ENCODE measurements at places on chromosomes 16 and 17.

DNA sequence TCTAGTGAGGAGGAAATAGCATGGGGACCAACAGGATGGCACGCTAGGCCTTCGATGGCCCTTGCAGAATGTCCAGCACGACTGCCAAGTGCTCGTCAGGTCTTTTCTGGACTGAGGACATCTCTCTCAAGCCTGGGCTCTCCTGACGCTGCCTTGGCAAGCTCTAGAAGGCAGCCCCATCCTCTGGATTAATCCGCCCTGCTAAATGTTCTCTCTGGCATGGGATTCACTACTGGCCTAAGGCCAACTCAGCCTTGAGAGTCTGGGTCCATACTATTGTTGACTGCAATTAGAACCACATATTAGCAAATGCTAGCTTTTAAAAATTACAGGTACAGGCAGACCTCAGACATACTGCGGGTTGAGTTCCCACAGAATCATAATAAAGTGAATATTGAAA is 2.5 kb upstream of the CEP295NL start:
- DNase-seq, result no peak

DNA sequence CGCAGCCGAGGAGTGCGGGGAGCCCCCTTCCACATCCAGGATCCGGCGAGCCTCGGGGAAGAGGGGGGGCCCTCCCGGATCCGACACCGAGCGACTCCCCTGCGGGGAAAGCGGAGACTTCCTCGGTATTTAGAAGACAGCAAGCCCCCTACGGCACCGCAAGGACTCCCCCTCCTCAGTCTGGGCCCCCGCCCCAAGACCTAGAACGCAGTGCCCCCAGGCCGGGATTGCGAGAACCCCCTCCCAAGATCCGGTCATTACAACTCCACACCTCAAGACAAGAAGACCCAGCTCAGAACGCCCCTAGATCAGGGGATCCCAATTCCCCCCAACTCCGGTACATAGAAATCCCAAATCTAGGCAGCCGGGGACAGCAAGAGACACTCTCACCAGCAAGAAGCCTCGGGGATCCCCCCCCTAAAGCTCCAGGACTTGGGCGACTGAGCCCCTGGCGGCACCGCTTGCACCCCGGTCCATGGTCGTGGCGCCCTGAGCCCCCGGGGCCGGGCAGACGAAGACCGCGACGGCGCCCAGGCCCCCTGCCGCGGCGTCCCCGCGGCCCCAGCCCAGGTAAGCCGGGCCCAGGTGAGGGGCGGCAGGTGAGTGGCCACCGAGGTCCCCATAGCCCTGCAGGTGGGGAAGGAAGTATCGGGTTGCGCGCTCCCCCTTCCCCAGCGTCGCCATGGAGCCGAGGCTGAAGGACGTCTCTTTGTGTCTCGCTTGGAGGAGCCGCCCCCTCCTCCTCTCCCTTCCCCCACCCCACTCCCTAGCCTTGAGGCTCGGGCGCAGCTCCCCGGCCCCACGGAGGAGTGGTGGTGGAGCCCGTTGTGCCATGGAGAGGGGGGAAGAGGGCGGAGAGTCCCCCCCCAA is 641 bp downstream of the SBK1 start:
- peak; percentile 66 for DNase-seq

GRCh38 chr17:13346081-13346533 is 255.6 kb downstream of the HS3ST3A1 start:
- DNase-seq, result no peak

DNA sequence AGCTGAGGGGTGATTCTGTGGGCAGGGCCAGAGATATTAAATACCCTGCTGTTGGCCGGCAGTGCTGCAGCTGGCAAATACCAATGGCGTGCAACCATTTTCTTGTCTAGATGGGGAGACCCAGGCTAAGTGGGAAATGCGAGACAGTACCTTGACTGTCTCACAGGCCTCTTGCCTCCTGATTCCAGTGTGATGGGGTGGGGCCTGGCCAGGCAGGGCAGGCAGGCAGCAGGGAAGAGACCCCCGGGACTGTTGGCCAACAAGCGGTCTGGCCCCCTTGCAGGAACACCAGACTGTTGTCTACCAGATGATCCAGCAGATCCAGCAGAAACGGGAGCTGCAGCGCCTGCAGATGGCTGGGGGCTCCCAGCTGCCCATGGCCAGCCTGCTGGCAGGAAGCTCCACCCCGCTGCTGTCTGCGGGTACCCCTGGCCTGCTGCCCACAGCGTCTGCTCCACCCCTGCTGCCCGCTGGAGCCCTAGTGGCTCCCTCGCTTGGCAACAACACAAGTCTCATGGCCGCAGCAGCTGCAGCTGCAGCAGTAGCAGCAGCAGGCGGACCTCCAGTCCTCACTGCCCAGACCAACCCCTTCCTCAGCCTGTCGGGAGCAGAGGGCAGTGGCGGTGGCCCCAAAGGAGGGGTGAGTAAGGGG is 5.7 kb upstream of the CISD3 start:
- DNase-seq, result peak; percentile 83

DNA sequence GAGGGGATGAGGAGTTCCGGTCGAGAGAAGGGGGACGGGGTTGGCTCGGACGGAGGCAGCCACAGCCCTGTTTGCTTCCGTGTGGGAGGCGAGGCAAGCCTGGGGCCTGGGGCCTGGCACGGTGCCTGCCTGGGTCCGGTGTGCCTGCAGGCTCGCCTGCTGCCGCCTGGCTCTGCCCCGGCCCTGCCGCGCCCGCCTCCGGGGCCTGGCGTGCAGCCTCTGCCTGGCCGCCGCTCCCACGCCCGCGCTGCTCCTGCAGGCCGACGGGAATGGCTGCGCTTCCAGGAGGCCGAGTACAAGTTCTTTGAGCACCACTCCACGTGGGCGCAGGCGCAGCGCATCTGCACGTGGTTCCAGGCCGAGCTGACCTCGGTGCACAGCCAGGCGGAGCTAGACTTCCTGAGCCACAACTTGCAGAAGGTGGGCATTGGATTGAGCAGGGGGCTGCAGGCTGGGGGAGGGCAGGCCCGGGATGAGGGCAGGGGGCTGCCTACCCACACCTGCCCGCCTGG is 53.1 kb downstream of the MRC2 start:
- DNase-seq, result no peak

DNA sequence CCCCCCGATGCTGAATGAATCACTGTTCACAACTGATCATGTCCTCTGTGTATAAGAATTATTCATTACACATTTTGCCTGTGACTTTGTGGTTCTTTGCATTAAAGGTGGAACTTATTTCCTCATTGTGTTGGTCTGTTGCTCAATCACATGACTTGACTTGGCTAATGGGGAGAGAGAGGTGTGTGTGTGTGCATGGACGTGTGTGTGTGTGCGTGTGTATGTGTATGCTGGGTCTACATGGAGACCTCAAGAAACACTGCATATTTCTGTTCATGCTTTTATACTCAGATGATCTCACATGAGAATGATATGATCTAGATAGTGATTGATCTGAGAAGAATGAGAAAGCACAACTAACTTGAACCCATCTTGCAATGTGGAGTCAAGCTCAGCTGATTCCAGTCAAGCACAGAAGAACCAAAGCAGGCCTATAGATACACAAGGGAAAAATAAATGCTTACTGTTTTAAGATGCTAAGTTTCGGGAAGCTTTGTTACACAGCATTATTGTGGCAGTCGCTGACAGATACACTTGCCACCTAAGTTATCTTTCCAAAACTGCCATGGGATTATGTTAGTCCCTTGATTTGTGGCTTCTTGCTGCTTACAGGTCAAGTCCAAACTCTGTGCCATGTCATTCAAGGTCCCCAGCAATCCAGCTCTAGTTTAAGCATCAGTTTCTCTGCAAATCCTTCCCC is 167.9 kb upstream of the ZFHX3 start:
- DNase-seq, result no peak

DNA sequence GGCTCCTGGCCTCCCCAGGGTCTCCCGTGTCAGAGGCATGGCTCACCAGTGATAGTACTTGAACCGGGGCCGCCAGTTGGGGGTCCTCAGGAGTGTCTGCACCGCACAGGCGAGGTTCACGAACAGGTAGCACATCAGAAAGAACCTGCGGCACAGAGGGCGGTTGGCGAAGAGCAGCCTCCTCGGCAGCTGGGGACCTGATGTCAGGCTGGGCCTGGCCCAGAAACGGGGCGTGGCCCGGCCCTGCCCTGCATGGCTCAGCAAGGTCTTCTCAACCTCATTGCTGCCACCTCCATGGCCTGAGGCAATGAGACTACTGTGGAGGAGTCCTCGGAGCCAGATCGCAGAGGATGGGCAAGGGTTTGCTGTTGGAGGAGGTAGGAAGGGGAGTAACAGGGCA is 4.1 kb upstream of the LCAT start:
- no peak for DNase-seq

DNA sequence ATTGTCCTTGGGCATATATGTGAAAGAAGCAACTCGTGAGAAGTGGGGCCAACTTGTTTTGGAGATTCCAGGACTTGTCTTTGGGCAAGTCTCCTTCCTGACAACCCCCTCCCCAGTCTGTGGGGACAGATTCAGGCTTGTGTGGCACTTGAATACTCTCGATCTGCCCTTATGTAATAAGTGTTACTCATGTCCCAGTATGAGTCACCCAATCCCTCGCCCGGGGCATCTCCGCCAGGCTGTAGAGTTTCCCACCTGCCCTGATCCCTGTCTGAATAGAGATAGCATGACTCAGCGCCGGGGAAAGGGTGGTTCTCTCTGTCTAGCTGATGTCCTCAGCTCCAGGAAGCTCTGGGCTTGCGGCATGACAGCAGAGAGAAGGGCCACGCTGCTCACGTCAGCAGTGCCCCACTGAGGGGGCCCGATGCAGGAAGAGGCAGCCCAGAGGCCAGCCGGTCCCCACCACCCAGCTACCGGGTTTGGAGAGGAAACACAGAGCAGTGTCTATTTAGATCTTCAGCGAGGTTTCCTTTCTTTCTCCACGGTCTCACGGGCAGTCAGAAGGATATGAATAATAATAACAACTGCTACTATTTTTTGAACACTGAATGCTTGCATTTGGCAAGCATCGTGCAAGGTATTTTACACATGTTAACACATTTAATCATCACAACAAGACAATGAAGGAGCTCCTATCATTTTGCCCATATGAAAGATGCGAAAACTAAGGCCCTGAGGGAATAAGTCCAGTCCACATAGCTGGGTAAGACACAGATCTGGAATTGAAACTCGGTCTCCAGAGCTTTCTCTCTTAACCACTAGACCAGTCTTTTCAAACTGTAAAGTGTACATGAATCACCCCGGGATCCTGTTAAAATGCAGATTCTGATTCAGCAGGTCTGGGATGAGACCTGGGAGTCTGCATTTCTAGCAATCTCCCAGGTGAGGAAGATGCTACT is 426.7 kb upstream of the MAF start:
- no peak for DNase-seq

DNA sequence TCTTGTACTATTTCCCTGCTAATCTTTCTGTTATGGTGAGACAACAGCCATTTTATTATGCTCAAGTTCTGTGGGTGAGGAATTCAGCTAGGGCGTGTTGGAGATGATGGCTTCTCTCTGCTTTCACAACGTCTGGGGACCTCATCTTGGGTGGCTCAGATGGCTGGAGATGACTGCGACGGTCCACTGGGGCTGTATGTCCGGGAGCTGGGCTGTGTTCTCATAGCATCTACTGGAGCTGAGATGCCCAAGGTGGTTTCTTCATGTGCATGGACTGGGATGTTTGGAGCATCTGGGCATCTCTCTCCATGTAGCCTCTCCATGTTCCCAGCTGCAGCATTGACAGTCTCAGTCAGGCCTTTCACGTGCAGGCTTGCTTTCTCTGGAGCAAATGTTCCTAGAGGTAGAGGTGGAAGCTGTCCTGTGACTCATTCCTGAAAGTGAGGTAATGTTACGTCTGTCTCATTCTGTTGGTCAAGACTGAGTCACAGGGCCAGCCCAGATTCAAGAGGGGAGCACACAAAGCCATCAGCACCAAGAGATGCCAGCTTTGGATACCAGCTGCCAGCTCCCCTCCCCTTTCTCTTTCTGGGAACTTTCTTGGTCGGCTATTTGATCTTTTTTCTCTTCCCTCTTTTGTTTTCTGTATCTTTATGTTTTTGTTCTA is 96.2 kb downstream of the RAP1GAP2 start:
- no peak for DNase-seq

DNA sequence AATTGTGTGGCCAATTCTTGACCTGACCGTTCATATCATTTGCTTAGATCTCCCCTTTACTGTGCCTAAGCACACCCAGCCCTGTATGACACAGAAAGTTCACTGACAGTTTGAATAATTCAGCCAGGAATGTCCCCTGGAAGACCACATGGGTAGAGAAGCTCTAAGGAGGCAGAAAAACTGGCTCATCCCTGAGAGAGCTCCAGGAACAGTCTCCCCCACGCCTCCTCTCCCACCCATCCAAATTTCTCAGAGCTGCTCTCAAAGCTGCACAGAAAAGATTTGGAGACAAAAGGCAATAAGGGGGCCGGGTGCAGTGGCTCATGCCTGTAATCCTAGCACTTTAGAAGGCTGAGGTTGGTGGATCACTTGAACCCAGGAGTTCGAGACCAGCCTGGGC is 11.2 kb downstream of the PRAC1 start:
- DNase-seq, result no peak

- no peak for DNase-seq
Measured at GRCh38 chr17:74852237-74853047, 7.2 kb downstream of the GRIN2C start.

- peak; percentile 87 for DNase-seq
Measured at GRCh38 chr17:34645594-34645993, 66.2 kb downstream of the TMEM132E start.

- no peak for DNase-seq
Measured at GRCh38 chr17:19709841-19710240, 6.5 kb downstream of the SLC47A2 start.

DNA sequence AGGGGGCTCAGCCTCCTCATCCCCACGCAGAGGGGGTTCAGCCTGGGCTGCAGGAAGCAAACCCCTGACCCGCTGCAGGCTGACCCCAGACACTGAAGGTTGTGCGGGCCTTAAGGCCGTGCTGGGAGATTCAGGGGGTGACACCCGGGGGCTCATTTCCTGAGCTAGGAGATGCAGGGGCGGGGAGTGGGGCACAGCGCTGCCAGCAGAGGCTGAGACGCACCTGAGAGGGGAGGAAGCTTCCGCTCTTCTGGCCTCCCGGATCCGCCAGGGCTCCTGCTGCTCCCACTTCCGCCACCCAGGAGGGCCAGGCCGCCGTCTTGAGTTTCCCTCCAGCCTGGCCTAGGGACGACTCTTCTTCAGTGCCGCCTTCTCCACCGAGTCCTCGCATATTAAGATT is 173.2 kb upstream of the FOXF1 start:
- DNase-seq, result no peak

GRCh38 chr17:76961869-76962268 is 93.7 kb downstream of the MGAT5B start:
- no peak for DNase-seq

GRCh38 chr16:65546353-65546791 is 424.5 kb upstream of the CDH11 start:
- DNase-seq, result no peak
